Esophagus muscularis mucosa (tissue), 4 donors: ENCODE measurements at places on chromosomes 2 and 18. TPM values are rescaled to one million over a fixed set of nuclear protein-coding genes. Genes with fewer than 3 reads are reported as not detected.

GRCh38 chr2:177285892-177286715 lies 21.6 kb upstream of the NFE2L2 start:
- no peak for DNase-seq

FOXI3 gene
- total RNA-seq = not detected

ZSWIM2 gene
- not detected for total RNA-seq

DNA sequence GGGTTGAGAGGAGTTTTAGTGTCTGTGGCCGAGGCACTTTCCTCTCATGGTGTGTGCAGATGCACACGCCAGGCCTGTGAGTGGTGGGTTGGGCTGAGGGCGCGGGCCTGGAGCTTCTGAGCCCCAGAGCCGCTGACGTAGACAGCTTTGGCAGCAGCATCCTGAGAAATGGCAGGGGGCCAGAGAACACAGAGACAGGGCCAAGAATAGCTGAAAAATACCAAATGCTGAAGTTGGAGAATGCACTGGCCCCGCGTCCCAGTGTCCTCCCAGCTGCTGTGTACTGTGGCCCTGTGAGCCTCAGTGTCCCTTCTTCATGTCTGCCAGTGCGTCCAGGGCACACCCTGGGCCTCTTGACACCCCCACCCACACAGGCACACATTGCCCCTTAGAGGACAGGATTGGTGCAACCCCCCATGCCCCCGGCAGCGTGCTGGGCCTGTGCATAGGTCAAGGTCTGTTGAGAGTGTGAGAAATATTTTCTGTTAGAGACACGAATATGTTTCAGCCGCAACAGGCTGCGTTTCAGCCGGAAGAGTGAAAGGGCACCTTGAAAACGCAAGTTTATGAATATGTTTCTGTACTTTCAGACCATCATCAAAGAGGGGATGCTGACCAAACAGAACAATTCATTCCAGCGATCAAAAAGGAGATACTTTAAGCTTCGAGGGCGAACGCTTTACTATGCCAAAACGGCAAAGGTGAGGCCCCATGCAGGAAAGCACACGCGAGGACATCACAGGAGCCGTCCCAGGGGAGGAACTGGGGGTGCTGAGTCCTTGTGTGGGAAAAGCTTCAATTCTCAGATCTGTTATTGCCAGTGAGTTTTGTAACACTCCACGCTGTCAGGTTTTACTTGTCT lies 33.6 kb downstream of the DGKD start:
- peak; percentile 97 for DNase-seq

CCDC141 gene
- total RNA-seq = 4.6 TPM

POTEJ gene
- total RNA-seq = not detected

GPR39 gene
- not detected for total RNA-seq

SLC5A7 gene
- 1.1 TPM for total RNA-seq

VIL1 gene
- total RNA-seq = not detected

- DNase-seq = peak; percentile 31
Measured at GRCh38 chr2:197268786-197269584, 41.6 kb downstream of the ANKRD44 start.
